IgD-negative memory B cell (primary cell): ENCODE measurements at places on chromosomes 4 and X. TPM values are rescaled to one million over a fixed set of nuclear protein-coding genes. Genes with fewer than 3 reads are reported as not detected.

Gene GPAT3
- not detected for polyA plus RNA-seq

Gene EDNRA
- polyA plus RNA-seq: not detected

Gene DGKQ
- 3.5 TPM for polyA plus RNA-seq

Gene STATH
- polyA plus RNA-seq: not detected

Gene SLC25A5
- polyA plus RNA-seq: 298 TPM

Gene HDX
- 2.7 TPM for polyA plus RNA-seq

Gene REELD1
- polyA plus RNA-seq: not detected

Gene ATP8A1
- 15.0 TPM for polyA plus RNA-seq

Gene TECRL
- polyA plus RNA-seq: not detected

Gene SHROOM4
- not detected for polyA plus RNA-seq

Gene HS3ST1
- polyA plus RNA-seq: 5.5 TPM

Gene SPIN2A
- not detected for polyA plus RNA-seq

Gene HTN1
- polyA plus RNA-seq: not detected

Gene GNPDA2
- polyA plus RNA-seq: 20.4 TPM

Gene NAP1L2
- 0.38 TPM for polyA plus RNA-seq

Gene TRIM60
- not detected for polyA plus RNA-seq

Gene CDK16
- 16.8 TPM for polyA plus RNA-seq

Gene CHST7
- polyA plus RNA-seq: 4.0 TPM

Gene SLC10A6
- polyA plus RNA-seq: not detected
